ENCODE measurements at places on chromosomes 1 and 21.

GRCh38 chr1:170204121-170204520 is 58.4 kb downstream of the NTMT2 start:
- no peak for DNase-seq

GRCh38 chr1:116827607-116828105 is 73.4 kb downstream of the CD2 start:
- no peak for DNase-seq

DNA sequence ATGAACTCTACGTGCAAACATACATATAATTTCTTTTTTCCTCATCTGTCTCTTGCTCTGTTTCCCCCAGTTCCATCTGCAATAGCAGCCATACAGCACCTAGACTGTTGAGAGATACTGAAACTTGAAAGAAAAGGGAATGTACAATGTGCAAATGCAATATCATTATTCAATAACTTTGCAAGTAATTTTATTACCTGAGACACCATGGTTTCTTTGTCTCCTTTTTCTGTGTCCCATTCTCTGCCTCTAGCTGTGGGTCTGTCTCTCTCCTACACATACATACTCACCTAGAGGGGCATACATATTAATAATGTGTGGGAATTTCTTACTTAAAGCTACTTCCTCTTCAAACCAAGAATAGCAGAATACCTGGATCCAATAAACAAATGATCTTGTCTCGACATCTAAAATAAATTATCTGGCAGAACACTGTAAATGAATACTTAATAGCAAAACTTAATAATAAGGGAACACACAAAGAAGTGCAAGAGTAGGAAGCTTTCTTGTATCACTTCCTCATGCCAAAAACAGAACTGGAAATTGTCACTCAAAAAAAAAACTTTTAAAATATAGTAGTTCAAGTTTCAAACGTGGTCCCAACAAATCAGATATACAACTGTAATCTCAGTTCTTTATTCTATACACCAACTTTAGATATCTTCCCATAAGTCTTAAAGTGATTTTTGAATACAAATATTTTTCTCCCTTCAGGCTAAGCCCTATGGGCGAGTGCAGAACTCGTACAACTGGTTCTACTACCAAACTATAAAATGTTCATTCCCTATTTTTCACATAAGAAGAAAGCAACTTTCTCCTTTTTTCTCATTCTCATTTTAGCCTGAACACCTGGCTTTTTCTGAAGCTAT is 194.6 kb downstream of the NRIP1 start:
- no peak for DNase-seq

- DNase-seq: no peak
These were observed 23.6 kb upstream of the CCDC17 start for GRCh38 chr1:45647248-45648021.

GRCh38 chr1:68166348-68166747 is 66.0 kb downstream of the WLS start:
- no peak for DNase-seq

GRCh38 chr1:44672961-44673674 is 1.2 kb downstream of the TMEM53 start:
- DNase-seq: no peak

DNA sequence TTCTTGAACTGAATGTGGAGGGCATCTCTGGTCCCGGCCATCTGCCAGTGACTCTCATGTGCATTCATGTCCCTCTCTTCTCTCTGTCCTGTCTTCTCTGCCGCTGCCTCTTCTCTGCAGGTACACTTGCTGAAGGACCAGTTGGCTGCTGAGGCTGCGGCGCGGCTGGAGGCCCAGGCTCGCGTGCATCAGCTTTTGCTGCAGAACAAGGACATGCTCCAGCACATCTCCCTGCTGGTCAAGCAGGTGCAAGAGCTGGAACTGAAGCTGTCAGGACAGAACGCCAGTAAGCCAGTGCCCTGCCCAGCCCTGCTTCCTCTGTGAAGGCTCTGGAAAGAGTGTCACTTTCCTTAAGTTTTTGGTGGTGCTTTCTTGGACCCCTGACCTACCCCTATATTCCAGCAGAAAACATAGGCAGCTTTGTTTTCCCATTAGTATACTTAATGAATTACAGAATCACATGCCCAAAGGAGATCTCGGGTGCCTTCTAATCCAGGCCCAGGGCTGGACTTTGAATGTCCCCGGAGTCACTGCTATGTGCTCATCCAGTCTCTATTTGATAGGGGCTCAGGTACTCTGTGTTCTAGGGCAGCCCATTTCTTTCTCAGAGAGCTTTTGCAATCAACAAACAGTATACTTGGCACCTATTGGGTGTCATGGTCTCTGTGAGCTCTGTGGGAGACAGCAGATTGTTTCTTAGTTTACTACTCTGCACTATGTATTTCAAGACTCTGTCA is 11.2 kb downstream of the SPATA46 start:
- DNase-seq: no peak

GRCh38 chr21:45000637-45001133 is 60.9 kb downstream of the SLX9 start:
- DNase-seq: no peak

- no peak for DNase-seq
These were observed 15.1 kb downstream of the POU3F1 start for GRCh38 chr1:38031513-38031866.

GRCh38 chr1:100234432-100234831 is 15.2 kb downstream of the DBT start:
- DNase-seq: no peak

DNA sequence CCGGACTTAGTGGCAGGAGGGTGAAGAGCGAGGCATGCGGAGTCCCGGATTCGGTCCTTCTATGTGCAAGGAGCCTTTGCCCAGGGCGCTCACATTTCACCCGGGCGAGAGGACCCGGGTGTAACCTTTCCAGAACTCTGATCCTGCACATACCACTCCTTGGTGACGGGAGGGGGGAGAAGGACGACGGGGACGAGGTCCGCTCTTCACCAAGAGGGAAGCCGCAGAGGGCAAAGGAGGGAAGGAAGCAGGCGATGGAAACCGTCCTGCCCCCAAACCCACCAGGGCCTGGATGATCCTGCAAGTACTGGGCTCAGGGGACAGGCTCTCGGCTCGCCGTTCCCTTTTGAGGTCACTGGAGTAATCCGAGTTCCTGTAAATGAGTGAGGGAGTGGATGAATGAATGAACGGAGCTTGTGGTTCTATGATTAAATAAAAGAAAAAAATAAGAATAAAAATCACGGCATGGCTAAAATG is 993 bp downstream of the SYPL2 start:
- no peak for DNase-seq

- no peak for DNase-seq
These were observed 213.7 kb upstream of the HOOK1 start for GRCh38 chr1:59601041-59601441.

DNA sequence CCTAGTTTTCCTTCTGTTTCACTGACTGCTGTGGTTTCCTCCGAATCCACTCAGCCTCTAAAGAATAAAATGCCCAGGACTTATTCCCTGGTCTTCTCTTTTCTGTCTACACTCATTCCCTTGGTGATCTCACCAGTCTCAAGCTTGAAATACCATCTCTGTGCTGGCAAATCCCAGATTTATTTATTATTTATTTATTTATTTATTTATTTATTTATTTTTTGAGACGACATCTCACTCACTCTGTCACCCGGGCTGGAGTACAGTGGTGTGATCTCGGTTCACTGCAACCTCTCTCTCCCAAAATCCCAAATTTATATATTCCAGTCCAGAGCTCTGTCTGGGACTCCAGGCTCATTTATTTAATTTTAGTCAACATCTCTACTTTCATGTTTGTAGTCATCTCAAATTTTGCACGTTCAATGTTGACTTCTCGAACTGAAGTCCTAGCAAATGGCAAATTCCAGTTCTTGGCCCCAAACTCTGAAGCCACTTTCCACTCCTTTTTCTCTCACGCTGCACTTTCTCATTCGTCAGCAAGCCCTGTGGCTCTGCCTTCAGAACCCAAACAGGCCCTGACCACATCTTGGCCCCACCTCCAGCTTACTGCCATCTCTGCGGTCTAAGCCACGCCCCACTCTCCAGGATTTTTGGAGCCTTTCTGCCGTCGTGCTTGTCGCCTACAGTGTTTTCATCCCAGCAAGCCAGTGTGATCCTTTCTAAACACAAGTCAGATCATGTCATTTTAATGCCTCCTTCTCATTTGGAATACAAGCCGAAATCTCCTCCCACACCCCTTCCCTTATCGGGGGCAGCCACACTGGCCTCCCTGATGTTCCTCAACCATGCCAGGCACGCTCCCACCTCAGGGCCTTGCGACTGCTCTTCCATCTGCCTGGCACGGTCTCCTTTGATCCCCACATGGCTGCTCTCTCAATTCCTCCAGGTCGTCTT is 14.2 kb upstream of the TENT5B start:
- DNase-seq: peak; percentile 83

DNA sequence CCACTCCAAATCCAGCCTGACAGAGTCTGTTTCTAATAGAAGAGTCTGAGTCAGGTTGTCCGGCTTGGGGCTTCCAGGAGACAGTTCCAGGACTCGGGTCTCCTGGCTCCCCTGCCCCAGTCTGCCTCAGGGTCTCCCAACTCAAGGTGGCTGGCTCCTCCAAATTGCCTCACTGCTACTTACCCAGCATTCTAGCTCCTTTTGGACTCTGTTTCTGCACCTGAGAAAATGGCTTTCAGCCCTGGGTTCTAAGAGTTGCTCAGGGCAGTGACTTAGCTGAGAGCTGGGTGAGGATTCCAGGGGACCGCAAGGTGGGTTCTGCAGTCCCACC is 5.5 kb upstream of the IGFN1 start:
- no peak for DNase-seq

GRCh38 chr1:227921461-227922185 is 26.1 kb downstream of the WNT9A start:
- DNase-seq: no peak

DNA sequence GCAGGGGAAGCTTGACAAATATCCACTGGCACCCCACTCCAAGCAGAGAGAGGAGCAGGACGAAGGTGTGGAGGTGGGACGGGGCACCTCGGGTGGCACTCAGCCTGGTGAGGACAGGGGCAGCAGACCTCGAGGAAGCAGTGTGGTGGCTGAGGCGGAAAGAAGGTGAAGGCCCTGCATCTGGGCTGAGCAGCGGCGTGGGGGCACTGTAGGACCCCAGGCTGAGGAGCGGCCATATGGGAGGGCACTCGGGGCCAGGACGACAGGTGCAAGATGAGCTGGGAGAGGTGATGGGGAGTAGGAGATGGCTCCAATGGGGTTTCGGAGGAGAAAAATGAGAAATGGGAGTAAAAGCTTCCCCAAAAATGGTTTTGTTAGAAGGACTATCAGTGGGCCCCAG is 224.9 kb downstream of the TRABD2B start:
- no peak for DNase-seq

DNA sequence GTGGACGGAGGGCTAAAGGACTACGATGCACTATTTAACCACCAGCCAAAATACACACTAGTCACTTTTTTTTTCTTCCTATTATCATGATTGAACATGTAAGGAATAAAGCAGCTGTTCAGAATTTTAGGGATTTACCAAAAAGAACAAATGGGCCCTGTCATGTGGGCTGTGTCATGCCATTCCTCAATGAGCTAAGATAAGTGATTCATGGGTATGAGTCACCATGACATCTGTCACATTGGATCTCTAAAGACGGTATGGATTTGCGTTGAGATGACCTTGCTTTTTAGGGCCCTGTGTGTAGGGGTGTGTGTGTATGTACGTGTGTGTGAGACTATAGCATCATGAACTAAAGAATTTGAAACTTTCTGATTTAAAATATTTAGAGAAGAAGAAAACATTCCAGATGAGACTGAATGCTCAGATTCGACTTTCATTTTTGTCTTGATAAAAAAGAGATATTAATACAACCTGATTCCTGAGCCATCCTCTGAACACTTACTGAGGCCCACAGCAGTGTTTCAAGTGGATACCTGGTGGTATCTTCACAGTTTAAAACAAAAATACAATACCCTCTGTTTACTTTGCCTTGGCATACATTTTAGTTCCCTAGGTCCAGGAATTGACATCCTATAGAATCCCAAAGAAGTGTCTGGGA is 246.1 kb upstream of the DUSP10 start:
- DNase-seq: no peak

DNA sequence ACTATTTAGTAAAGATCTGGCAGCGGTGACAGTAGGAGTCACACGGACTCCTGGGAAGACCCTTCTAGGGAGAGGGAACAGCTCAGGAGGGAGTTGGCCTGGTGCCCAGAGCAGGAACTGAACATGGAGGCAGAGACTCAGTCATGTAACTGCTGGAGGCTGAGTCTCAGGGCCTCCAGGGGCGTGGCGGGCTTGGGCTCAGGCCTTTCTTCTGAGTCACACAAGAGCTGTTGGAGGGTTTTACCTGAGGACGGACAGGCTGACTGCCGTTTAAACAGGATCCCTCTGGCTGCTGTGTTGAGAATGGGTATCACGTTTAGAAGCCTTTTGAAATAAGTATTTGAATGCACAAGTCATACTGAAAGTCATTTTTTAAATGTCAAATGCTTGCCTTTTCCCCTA is 7.2 kb upstream of the ETS2 start:
- DNase-seq: no peak

DNA sequence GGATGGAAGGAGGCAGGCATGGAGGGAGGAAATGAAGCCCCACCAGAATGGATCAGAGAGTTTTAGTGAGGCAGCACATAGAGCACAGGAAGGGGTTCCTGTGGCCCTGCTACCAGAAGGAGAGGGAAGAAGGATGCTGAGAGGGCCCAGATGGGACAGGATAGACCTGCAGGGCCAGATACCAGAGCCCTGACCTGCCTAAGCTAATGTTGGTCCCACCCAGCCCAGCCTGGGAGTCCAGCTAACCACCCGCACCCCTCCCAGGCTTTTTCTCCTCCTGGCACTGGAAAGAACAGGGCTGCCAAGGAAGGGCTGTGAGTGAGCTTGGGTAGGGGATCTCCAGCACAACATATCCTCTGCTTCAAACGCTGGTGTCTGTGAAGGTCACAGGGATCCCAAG is 6.9 kb downstream of the NECTIN4 start:
- DNase-seq: no peak

DNA sequence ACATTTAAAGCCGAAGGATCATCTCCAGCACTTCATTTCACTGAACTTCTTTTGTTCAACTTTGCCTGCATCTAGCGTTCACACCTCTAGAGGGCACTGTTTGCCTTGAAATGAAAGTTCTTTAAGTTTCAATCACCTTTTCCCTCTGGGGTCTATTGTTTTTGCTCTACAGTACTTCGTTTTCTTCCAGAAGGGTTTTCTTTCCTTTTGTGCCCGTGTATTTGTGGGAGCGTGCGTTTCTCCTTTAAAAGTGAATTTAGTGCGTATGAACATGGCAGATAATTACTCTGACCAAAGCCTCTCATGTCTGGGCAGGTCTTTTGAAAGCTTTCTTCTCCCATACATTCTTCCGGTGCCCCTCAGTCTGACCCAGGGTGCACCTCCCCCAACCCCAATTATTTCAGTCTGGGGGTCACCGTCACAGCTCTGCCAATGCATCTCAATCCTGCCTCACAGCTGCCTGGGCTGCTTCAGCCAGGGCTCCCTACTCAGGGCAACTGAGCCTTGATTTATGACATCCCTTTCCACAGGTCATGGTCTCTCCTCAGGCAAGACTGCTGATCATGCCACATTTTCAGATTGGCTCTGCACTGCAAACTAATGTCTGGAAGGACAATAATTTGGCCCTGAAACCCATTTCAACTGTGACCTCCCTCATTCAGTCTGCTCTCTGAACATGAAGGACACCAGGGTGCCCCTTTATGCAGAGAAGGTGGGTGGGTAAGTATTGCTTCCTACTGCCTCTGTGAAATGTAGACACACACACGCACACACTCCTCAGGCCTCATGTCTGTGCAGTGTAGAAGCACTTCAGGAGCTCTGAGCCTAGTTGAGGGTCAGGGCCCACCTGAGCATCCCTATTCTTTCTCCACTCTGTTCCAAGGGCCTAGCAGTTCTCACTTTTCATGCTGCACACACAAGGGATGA is 88.6 kb downstream of the NUF2 start:
- DNase-seq: peak; percentile 83

GRCh38 chr1:107358619-107359327 is 217.9 kb downstream of the NTNG1 start:
- DNase-seq: peak; percentile 65
